ENCODE measurements at places on chromosomes 4 and X.
A peak's percentile ranks its signal among the peaks of the same experiment; 100 is the strongest.

GRCh38 chr4:31518796-31519250 lies 798.7 kb downstream of the PCDH7 start:
- no peak for DNase-seq

DNA sequence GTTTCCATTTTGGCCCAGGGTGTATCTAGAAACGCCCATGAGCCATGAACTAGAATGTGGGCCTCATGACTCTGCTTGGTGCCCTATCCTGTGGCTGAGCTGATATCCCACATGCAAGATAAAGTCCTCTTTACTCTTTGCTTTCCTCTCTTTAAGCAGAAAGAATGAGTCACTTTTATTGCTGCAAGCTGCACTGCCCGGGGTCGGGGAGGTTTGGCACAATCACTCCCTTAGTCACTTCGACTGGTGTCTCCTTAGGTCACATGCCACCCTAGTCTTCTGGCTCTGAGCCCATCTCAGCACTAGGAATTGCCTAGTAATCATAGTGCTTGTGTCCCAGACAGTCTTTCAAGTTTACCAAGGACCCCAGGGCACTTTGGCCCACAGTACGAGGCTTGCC lies 75.1 kb upstream of the CXorf66 start:
- DNase-seq: no peak

- DNase-seq: no peak
Measured at GRCh38 chrX:68908071-68908470, 79.2 kb downstream of the EFNB1 start.

GRCh38 chrX:43557792-43558191 lies 98.3 kb upstream of the MAOA start:
- peak; percentile 1 for DNase-seq

GRCh38 chr4:87975466-87975865 lies at the start of gene SPP1:
Gene SPP1, plus strand, starts transcription at chr4:87975714. Its CDS starts 1,182 bp downstream, at chr4:87976896.
- peak; percentile 46 for DNase-seq

- no peak for DNase-seq
Measured at GRCh38 chr4:98305576-98305975, 44.4 kb downstream of the RAP1GDS1 start.

DNA sequence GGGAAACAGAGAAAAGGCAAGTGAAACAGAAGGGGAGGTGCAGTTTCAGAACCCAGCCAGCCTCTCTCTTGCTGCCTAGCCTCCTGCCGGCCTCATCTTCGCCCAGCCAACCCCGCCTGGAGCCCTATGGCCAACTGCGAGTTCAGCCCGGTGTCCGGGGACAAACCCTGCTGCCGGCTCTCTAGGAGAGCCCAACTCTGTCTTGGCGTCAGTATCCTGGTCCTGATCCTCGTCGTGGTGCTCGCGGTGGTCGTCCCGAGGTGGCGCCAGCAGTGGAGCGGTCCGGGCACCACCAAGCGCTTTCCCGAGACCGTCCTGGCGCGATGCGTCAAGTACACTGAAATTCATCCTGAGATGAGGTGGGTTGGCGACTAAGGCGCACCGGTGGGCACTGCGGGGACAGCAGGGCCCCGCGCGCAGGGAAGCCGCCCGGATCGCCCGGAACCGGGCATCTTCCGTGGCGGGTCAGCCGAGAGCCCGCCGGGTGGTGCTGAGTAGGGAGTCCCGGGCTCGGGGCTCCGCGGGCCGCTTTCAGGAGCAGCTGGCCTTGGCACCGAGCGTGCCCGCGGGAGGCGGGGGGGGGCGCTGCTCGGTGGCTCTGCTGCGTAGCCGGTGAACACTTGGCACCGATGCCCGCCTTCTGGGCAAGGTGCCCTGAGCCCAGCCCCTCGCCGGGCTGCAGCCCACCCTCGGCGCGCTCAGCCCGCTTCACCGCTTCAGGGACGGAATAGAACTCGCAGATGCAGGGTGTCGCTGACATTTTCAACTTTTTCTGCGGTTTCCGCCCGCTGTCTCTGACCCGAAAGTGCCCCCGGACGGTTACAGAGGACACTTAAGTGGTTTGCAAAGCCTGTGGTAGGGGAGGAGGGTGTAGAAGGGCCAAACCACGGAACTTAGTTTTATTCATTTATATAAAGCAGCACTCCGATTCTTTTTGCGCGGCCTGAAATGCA lies at the start of gene CD38:
CD38 (plus strand) TSS at position 40 of the 953 bp plus-strand sequence; CDS start at position 127, 87 bp downstream.
- DNase-seq: no peak

GRCh38 chrX:71103110-71103983 lies 3.2 kb downstream of the CXorf65 start:
- no peak for DNase-seq

DNA sequence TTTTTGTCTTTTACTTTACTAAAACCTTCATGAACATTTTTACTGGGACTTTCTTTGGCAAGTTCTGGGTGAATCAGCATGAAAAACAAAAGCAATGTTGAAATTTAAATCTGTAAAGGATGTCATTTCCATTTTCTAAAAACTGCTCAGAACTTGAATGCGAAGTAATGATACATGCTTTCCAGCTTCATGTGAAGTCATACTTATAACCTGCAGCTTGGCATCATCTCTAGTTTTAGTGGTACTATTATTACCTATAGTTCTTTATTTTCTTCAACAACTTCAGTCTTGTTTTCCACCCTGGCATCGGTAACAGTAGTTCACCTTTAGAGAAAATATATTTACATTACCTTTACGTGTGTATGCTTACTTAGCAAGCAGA lies 421.4 kb upstream of the DIPK2B start:
- DNase-seq: no peak

- no peak for DNase-seq
Measured at GRCh38 chr4:15054541-15054940, 52.3 kb downstream of the CPEB2 start.

DNA sequence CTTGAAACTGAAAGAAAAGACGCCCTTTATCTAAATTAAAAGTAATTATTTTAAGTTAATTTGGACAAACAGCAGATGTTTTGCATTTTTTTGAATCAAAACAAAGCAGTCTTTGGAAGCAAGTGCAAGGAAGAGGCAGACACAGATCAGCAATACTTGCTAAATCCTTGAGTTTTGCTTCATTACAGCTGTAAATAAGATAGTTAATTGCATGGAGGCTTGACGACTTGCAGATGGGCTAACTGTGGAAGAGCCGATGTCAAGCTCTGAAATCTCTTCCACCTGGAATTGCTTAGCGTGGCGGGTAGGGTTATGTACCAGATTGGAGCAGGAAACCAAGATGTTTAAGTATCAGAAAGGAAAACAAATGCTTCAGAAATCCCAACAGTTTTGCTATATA lies 148.8 kb downstream of the POLA1 start:
- DNase-seq: no peak

DNA sequence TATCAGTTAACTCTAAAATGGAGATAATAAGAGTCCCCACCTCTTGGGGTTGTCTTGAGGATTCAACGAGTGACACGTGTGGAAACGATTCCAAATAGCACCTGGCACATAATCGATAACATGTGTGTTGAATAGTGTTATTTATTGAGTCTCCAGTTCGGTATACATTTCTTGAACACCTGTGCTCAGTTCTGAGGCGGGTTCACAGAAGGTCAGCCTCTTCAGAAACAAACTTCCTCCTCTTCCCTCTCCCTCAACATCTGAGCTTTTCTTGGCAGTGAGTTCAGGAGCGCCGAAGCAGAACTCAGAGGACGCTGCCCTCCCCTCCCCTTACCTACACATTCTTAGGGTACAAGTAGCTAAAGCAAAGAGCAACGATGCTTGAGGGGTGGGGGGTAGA lies 934 bp downstream of the PDHA1 start:
- no peak for DNase-seq

DNA sequence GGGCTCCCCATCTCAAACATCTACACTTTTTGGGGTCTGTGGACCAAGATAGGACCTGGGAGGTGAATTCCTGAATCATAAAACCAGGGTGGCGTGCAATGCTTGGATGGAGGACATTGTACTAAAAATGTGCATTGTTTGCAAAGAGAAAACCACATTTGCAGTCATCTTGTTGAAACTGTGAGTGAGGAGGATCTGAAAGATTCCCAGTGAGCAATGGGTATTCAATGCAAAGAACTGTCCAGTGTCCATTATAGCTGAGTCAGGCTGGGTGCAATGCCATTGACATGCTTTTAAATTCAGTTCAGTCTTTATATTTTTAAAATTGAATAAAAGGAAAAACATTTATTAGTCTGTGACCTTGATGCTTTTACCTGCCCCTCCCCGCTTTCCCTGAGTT lies 215.7 kb downstream of the STK32B start:
- DNase-seq: no peak

DNA sequence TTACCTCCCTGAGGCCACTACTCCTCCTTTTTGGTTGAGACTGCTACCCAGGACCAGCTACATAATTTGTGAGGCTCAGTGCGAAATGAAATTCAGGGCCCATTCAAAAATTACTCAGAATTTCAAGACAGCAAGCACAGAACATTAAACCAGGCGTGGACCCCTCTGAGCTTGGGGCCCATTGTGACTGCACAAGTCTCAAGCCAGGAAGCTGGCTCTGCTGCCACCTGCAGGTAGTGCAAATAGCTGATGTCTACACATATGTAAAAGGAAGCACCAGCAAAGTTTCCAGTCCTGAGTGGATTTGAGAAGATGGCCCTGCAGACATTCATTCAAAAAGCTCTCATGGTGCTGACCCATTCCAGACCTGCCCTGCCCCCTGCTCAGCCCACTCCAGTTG lies 213.4 kb upstream of the LNX1 start:
- peak; percentile 1 for DNase-seq

Measured in amygdala (tissue), 56 donors.